Lung (tissue), 17 donors: ENCODE measurements at places on chromosomes 11 and 22. TPM values are rescaled to one million over a fixed set of nuclear protein-coding genes. Genes with fewer than 3 reads are reported as not detected.

Gene KDM4E
- total RNA-seq: not detected

Gene FOLR3
- 5.1 TPM for total RNA-seq

Gene NAALADL1
- 22.0 TPM for total RNA-seq

Gene GTSE1
- 1.0 TPM for total RNA-seq

Gene ZBTB16
- total RNA-seq: 224 TPM
